ENCODE measurements at places on chromosomes 13 and 19.
A peak's percentile ranks its signal among the peaks of the same experiment; 100 is the strongest.

GRCh38 chr19:14385492-14385891 lies 4.2 kb downstream of the ADGRE5 start:
- peak; percentile 58 for DNase-seq

DNA sequence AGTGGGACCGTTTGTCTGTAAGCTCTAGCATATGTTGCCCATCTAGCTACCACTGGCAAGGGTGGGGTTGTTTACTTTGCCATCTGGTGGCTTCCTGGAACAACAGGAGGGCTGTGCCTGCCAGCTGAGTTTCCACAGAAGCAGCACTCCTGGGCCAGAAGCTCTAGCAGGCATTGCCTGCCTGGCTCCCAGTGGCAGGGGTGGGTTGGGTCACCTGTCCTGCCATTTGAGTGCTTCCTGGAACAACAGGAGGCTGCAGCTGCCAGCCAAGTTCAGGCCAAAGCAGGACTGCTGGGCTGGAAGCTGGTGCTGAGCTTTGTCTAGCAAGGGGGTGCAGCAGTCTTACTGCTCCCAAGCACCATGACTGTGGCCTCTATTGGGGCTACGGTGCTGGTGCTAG lies 239.7 kb downstream of the MTUS2 start:
- no peak for DNase-seq

- DNase-seq = no peak
Measured at GRCh38 chr19:5452594-5453565, 2.3 kb upstream of the ZNRF4 start.

DNA sequence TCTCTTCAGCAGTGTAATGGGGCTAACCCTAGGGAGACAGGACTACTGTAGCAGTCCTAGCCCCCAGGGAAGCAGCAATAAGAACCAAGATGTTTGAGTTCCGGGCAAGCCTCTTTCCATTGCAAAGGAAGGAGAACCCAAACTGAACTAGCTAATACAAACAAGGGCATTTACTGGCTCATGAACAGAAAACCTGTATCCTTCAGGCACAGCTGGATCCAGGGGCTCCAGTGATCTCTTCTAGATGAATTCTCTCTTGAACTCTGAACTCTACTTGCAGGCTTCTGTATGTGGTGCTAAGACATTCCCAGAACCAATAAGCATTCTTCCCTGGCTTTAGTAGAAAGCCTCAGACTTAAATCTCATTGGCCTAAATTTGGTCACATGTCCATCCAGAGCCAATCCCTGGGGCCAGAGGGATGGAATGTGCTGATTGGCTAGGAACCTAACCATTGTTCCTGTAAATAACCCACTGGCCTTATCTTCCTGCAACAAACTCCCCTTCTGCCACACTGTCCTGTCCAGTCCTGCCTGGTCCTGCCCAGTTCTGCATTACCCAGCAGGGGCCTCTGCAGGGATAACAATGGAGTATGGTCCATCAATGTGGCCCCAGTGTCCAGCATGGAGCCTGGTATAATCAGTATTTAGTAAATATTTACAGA lies 3.9 kb upstream of the PODNL1 start:
- DNase-seq = no peak

DNA sequence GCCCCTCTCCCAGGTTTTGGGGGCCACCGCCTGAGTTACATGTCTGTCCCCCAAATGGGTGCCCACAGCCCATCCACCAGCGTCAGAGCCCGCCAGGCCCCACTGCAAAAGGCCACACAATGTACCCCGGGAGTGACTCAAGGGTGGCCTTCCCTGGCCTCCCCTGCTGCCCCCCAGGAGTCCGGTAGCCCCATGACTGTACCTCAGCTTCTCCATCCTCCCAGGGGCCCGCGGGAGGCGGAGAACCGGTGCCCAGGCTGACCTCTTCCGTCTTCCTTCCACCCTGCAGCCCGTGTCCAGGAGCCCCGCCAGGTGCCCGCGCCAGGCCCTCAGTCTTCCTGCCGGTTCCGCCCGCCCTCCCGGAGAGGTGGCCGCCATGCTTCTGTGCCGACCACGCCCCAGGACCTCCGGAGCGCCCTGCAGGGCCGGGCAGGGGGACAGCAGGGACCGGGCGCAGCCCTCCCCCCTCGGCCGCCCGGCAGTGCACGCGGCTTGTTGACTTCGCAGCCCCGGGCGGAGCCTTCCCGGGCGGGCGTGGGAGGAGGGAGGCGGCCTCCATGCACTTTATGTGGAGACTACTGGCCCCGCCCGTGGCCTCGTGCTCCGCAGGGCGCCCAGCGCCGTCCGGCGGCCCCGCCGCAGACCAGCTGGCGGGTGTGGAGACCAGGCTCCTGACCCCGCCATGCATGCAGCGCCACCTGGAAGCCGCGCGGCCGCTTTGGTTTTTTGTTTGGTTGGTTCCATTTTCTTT lies 10.3 kb downstream of the CBARP start:
- no peak for DNase-seq

GRCh38 chr13:25874907-25875306 lies 176.9 kb downstream of the SHISA2 start:
- DNase-seq = no peak

GRCh38 chr13:90276216-90276615 lies 1071.3 kb upstream of the MIR17HG start:
- DNase-seq = no peak

- DNase-seq = no peak
Measured at GRCh38 chr19:45657520-45658167, 10.4 kb upstream of the GIPR start.

DNA sequence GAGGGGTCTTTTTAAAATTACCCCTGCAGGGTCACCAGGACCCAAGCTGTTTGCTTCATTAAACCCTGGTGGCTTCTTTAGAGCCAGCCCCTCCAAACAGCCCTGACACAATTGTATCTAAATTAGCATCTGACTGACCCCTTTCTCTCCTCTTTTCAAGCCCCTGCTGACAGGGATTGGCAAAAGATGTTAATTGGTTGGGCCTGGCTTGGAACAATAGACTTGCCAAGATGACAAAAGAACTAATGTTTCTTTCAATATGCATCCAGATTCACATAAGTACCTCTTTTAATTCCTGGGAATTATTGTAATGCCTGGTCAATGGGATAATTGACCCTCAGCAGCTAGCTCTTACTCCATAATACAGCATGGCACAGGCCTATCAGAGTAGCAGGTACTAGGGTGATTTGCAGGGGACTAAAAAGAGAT lies 140.8 kb downstream of the SHISA2 start:
- DNase-seq = no peak

DNA sequence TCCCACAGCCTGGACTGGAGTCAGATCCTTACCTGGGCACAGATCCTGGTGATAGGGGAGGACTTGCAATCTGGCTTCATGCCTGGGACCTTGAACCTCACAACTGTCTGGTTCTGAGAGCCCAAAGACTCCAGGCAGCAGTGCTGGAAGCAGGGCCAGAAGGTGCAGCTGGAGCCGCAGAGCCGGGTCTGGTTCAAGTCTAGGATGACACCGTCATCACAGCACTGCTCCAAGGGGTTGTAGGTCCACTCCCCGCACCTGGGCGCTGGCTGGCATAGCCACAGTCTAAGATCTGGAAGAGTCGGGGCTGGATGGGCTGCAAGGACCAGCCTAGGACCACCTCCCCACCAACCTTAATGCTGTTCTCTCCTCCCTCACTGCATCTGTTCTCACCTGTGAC lies 677 bp downstream of the IGFL4 start:
- no peak for DNase-seq

DNA sequence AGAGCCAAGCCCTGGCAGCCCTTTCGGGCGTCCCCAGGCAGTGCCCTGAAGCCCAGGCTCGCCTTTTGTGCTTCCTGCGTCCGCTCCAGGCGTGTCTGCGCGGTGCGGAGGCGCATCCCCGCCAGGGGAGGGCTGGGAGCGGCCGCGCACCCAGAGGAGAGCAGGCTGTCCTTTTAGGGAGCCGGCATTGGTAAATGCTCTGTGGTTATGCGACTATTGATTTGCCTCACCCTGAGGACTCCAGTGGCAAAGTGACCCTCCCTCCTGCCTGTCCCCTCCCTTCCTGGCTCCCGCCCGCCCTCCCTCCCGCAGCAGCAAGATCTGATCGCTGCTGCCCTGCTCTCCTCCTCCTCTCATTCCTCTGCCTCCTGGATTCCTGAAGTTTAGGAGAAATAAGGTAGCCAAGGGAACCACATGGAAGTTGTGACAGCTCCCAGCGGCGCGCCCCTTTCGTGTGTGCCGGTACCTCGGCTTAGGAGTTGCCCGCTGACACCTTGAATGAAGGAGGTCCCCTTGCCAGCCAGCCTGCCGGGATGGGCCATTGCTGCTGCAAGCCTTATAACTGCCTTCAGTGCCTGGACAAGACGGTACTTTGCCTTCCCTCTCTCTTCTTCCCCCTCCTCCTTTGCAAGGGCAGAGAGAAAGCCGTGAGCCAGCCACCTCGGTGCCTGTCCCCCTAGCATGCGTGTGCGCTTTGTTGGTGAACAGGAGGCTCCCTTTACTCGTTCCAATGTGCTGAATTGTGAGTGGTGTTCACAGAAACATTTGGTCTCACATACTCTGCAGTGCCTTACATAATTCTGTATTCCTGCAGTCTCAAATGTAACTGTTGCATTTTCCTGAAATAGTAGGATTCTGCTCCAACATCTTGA lies 166.9 kb downstream of the SLC7A1 start:
- DNase-seq = no peak

DNA sequence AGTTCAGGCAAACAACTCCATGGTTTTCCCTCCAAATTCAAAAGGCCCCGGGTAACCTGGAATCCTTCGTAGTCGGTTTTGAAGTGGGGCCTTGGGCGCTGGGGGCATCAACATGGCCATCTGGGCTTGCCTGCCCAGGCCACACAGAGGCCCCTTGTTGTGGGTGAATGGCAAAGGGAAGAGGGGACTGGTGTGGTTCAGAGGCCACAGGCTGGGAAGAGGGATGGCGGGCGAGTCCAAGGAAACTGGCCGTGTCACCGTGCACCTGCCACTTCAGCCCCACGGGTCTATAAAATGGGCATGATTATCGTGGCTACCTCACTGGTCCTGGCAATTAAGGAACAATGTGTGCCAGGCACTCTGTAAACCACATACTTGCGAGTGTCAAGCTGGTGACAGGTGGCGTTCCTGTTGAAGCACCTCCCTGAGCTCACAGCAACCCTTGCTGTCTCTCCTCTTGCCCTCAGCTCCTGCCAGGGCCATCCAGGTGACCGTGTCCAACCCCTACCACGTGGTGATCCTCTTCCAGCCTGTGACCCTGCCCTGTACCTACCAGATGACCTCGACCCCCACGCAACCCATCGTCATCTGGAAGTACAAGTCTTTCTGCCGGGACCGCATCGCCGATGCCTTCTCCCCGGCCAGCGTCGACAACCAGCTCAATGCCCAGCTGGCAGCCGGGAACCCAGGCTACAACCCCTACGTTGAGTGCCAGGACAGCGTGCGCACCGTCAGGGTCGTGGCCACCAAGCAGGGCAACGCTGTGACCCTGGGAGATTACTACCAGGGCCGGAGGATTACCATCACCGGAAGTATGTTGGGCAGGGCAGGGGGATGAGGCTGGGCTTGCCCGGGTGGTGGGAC lies 1.3 kb downstream of the LSR start:
- no peak for DNase-seq

DNA sequence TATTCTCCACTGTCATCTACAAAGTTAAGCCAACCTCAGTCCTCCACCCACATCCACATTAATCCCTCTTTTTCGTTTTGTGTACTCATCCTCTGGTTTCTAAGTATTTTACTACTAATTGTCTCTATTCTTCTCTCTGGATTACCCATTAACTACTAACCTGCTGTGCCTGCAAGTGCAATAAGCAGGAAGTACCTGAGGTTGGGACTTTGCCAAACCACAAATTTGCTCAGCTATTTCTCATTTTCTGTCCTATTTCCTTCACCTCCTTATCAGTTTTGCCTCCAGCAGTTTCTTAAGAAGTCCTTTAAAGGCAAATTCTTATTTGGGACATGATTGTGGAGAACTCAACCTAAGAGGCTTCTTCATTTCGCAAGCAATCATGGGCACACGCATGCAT lies 1708.9 kb downstream of the SLITRK5 start:
- DNase-seq = no peak

DNA sequence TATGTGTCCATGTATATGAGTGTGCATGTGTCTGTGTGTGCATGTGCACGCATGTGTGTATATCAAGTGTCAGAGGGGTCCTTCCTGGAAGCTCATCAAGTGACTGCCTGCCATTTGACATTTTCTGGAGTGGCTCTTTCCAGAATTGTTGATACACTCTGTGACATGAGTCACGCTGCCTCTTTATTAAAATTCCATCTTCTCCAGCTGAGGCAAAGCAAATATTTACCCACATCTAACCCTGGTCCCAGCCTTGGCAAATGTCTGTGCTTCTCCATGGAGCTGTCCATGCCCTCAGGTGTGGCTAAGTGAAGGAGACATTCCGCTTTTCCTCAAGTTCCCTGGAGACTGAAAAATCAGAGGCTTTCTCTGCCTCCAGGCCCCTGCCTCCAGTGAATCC lies 88.2 kb upstream of the MBNL2 start:
- no peak for DNase-seq

- DNase-seq = no peak
Measured at GRCh38 chr13:107865643-107866031, 349.7 kb downstream of the LIG4 start.

DNA sequence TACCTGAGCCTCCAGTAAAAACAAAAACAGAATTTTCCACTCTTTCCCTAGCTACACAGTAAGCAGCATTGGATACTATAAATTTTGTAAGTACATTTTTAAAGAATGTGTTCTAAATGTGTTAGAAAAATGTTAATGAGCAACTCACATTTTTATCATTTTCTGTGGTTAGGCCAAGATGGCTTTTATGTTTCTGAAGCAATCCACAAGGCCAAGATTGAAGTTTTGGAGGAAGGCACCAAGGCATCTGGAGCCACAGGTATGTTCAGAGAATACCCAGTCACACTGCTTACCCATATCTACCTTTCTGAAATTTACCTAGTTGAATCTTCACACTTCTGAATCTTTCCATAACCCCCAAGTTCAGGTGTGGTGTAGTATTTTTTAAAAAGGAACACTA lies 21.6 kb downstream of the SERPINE3 start:
- no peak for DNase-seq

DNA sequence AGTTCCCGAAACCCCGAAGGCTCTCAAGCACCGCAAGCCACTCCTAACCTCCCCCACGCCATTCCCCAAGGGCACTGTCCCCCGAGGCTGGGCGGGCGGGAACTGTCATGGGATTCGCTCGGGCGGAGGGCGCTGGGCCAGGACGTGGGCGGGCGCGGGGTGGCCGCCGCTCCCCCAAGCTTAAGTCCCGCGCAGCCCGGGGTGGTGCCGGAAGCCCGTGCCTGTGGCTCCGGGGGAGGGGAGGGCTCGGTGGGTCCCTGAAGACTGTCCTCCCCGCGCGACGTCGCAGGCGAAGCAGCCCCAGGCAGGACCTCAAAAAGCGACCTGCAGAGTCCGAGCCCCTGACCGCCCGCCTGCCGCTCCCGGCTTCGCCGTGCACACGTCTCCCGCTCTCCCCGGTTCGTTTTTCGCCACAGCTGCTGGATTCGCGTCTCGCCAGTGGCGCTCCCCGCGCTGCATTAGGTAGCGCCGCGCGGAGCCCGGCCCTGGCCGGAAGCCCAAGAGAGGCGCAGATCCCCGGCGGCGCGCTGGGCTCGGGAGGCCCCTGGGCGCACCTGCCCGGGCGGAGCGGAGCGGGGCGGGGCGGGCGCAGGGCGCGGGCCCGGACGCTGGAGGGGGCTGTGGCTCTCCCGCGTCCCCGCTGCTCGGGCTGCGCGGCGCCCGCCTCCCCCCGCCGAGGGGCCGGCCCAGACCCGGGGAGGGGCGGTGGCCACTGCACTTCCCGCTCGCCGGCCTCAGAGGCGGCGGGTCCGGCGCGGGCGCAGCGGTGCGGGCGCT lies at the start of gene FARP1:
TSS of gene FARP1 (plus strand) at position 715 of the 777 bp plus-strand sequence. CDS start 70,149 bp downstream, outside the sequence.
- peak; percentile 50 for DNase-seq

GRCh38 chr19:15112385-15112784 lies 5.2 kb downstream of the SYDE1 start:
- DNase-seq = no peak

- no peak for DNase-seq
Measured at GRCh38 chr13:108345016-108345415, 75.5 kb downstream of the TNFSF13B start.

- no peak for DNase-seq
Measured at GRCh38 chr13:113187263-113187669, 21.2 kb downstream of the PCID2 start.
